Stimulated activated CD4-positive, alpha-beta T cell treated with anti-CD3 and anti-CD28 coated beads, Interleukin-4, amount 100 ng/mL, for 24 hours (primary cell): ENCODE measurements at places on chromosomes 2 and 18.
A peak's percentile ranks its signal among the peaks of the same experiment; 100 is the strongest.

- no peak for DNase-seq
Measured at GRCh38 chr2:156311976-156312375, 20.5 kb downstream of the NR4A2 start.

DNA sequence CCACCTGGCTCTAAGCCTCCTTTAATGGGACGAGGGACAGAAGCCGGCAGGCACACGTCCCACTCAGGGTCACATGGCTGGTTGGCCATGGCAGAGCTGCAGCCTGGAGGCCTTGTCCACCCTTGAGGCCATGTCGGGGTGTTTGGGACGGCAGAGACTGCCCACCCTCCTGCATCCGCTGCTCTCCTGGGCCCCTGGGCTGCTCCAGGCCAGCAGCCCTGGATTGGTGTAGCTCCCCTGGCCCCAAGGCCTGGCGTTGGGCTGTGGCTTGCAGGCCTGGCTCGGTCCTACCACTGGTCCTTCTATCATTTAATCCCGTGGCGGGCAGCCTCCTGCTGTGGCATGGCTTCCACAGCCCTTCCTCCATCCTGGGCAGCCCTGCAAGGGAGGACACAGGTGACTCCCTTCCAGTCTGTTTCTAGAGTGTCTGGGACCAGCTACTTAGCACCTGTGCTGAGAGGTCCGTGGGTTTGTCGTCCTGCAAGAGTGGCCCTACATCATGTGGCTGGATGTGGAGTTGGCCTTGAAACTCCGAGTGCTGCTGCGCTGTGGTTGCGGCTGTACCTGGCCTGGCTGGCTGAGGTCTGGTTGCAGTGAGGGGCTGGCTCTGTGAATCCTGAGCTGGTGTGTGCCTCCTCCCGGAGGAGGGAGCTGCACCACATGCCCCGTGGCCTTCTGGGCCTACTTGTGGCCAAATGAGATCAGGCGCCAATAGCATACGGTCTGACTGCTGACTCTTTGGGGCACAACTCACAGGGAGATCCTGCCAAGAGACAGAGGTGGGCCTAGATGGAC, 67.3 kb downstream of the SH3RF3 start:
- no peak for DNase-seq

DNA sequence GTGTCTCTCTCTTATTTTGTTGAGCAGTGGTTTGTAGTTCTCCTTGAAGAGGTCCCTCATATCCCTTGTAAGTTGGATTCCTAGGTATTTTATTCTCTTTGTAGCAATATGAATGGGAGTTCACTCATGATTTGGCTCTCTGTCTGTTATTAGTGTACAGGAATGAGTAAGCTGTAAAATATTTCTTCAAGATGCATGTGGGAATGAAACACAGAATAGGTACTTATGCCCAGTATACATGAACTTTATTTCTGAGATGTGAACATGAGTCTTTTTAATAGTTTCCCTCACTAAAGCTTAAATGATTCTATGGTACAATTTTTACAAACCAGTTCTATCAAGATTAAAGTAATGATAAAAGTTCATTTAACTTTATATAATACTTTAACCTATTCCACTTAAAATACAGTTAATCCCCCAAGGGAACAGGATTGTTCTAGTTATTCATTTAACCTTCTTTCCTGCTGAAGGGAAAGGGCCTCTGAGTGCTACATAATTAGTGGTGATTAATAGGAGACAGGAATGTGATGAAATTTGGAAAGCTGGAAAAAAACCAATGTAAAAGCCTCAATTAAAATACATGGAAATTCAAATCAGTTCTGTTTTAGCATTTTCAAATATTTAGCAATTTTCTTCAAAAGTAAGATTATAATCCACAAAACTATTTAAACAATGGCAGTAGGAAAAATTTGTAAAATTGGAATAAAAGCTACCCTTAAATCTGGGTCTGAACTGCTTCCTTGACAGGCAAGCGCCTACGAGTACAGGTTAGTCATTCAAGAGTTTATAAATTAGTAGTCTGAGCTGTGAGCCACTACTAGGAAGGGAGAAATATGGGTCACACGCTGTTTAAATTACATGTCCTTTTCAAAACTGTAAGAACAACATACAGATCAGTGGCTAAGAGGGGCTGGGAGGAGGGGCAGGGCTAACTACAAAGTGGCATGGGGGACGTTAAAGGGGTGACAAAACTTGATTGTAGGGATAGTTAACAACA, 28.9 kb downstream of the SPIRE1 start:
- DNase-seq, result no peak

- peak; percentile 4 for DNase-seq
Measured at GRCh38 chr18:55384551-55385275, 203.3 kb downstream of the TCF4 start.

GRCh38 chr2:226387499-226387942, 412.1 kb downstream of the IRS1 start:
- no peak for DNase-seq

DNA sequence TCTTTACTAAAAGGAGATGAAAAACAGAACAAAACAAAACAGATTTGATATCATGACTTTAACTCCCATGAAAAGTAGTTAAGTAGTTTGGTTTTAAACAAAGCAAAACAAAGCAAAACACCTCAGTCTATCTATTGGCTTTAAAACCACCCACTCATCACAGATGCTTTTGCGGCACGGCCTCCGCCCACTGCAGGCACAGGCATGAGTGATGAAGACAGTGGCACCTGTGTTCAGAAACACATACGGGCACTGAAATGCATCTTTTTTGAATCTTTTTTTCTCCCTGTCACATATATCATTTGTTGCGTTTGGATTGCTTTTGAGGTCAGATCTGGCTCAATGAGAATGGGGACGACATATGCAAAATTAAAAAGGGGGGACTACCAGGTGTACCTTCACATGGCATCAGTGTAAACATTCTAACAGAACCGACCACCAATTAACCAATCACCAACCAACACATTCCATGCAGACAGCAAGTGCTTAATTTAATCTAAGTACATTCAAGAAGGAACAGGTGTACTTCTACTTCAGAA, 147.4 kb upstream of the REV1 start:
- no peak for DNase-seq

- no peak for DNase-seq
Measured at GRCh38 chr2:51013933-51014526, 17.9 kb downstream of the NRXN1 start.

- no peak for DNase-seq
Measured at GRCh38 chr18:70645971-70646370, 357.1 kb downstream of the SOCS6 start.

DNA sequence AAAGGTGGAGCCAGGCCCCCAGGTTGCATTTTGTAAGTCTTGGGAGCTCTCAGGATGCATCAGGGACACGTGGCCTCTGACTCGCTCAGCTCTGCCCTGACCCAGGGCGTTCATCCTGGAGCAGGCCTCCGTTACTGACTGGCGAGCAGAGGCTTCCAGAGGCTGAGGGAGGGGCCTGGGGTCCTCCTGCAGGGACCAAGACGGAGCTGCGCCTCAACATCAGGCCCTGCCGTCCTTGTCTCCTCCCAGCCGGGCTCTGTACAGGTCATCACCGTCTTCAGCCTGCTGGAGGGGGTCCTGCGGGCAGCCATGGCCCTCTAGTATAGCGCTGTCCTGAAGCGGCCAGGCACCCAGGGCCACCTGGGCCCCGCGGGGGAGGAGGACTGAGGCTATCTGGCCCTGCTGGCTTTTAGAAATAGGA, 10.2 kb upstream of the ALPP start:
- DNase-seq, result no peak

DNA sequence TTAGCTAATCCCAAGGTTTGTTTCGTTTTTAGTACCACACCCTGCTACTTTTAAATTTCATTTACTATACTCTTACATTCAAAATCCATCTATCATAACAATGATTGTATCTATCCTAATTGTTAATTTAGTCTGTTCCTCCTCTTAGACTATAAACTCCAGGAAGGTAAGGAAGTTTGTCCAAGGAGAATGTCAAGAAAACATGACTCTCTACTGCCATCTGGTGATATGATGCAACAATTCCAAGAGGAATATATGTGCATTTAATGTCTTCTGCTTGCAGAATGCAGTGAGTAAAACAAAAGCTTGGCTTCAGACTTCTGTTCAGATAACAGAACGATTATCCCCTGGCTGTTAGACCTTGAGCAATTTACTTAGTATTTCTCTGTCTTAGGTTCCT, 1267.1 kb downstream of the LRP1B start:
- no peak for DNase-seq

DNA sequence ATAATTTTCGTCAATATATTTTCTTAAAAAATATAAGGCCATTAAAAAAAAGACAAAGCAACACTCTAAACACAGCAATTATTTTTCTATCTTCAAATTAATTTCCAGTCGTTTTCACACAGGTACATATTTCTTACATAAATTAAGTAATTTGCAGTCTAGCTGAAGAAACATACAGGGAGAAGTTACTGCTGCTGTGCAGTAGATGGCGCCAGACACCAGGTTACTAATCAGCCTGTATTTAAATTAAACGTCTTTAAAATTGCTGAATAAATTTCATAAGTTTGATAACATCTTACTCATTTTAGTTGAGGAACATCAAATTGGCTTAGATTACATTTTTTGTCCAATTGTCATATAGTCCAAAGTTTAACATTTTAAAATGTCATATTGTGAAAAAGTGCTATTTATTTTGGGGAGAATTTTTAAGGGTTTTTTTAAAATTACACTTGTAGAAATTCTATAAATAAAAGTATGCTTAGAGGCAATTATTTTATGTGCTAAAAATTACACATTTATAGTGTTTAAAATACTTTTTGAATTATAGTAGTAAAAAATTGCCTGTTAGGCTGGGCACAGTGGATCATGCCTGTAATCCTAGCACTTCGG, 88.4 kb downstream of the PMAIP1 start:
- DNase-seq, result peak; percentile 57

DNA sequence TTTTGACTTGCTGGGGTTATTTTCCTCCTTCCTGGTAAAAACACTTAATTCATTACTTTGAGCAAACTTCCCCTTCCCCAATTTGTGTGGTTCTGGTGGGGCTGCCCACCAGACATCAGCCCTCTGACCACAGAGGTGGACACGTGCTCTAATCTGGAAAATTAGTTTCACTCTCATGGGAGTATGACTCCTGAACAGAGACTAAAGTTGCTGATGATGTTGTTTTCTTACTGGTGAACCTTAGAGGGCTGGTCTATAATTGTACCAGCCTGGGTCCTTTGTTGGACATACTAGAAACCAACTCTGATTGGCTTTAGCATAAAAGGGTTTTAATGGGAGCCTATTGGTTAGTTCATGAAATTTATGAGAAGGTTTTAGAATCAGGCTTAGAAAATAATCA, 54.1 kb upstream of the ACYP2 start:
- DNase-seq, result no peak

DNA sequence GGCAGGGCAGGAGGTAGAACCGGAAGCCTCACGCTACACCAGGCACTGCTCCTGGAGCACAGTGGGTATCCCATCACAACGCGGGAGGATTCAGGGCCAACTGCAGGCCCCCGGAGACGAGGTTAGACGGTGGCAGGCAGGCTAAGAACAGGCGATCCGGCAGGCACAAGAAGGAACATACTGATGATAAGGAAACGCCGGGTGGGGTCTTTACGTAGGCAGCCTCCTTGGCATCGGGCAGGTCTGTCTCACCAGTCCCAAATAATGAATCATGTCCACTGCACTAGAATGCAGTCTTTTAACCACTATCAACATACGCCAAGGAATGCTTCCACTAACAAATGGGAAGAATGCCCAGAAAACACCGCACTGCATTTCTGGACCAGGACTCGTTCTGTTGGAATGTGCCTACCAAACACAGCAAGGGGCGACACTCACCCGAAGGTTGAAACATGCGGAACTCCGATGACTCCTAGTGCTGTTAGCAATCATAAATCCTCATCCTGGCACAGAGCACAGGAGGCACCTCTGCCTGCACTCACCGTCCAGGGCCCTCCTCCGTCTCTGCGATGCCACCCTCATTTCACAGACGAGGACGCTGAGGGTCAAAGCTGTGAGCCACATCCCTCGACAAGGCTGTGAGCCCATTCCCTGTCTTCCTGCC, 35.2 kb downstream of the ZNF516 start:
- no peak for DNase-seq

GRCh38 chr2:46569061-46569560, 89.7 kb downstream of the TMEM247 start:
- DNase-seq, result no peak

DNA sequence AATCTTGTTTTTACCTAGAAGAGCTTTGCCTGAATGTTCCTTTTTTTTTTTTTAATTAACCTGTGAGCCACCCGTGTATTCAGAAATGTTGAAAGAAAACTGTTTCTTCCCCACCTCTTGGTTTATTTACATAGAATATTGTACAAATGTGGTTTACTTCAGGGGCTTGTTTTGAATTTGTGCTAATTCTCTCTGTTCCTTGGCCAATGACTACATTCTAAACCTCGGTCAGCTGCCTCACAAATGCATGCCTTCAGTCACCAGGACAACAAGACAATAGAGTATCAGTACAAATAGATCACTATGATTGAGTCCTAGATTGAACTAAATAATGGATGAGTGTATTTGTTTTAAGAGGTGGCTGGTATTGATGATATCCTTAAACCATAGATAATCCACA, 36.0 kb downstream of the AGFG1 start:
- no peak for DNase-seq

GRCh38 chr2:54290356-54291025, 34.5 kb upstream of the TSPYL6 start:
- DNase-seq, result no peak
